NT2/D1 (cell line): ENCODE measurements at places on chromosomes 3 and 15.
A peak's percentile ranks its signal among the peaks of the same experiment; 100 is the strongest.

DNA sequence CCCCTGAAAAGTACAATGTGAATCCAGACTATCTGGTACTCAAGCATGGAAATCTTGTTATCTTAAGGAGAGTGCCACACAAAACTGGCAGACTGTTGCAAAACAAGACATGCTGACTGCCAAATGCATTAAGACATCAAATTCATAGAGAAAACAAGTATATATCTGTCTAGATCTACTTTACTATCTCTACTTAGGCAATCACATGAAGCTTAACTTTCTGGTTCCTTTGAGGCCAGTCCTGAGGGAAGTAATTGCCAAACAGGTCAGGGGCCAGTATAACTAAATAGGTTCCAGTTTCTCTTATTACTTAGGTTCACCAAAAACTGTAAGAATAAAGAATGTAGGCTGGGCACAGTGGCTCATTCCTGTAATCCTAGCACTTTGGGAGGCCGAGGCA, 15.9 kb upstream of the SLC4A7 start:
- DNase-seq: no peak

GRCh38 chr3:15428539-15428938, 1.1 kb downstream of the EAF1 start:
- DNase-seq: no peak

GRCh38 chr15:57506422-57506821, 85.3 kb upstream of the MYZAP start:
- peak; percentile 35 for DNase-seq

DNA sequence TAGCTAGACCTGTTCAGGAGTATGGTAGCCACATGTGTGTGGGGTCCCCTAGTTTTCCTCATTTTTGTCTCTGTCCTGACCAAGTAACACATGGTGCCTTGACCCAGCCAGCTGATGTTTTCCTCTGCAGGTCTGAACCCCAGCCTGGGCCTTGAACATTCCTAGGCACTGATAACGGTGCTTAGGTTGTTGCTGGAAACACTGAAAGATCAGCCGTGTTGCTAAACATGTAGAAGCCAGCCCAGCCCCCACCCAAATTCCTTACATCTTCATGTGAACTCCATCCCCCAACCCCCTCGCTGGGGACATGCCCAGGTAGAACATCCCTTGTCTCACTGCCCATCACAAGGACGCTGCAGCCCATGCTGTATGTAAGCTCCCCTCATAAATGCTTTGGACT, 18.7 kb downstream of the RTP3 start:
- DNase-seq: no peak

DNA sequence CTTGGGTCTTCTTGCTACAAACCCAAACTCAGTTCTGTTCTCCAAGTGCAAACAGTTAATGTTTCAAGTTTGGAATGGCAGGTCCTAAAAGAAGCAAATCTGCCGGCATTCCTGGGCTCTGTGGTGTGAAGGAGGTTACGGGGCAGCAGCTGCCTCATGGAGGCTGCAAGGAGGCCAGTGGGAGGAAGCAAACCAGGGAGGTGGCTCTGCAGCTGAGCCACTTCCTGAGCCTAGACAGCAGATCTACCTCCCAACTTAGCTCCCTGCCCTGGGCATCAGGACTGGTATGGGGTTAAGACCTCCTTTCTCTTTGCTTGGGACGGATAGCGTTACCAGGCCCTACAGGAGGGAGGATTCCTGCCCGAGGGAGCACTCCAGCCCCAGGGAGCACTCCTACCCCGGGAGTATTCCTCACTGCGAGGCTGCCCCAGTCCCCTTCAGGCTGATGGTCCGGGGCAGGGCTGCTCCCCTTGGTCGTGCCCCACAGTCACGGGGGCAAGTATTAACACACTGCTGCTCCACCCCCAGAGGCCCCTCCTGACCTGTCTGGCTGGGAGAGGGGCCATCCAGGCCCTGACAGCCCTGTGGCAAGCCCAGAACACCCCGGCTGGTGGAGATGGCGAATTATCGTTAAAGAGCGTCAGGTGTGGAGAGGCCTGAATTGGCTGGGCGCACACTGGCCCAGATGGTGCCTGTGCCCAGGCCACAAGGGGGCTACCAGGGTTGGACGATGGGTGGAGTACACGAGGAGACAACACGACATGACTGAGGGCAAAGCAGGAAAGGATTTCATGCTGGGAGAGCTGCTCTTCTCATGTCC, 129.9 kb downstream of the ATP10A start:
- no peak for DNase-seq

- DNase-seq: no peak
Measured at GRCh38 chr15:68158046-68158628, 47.0 kb downstream of the CALML4 start.

GRCh38 chr15:74541494-74542165, 610 bp downstream of the ARID3B start:
- DNase-seq: peak; percentile 56

DNA sequence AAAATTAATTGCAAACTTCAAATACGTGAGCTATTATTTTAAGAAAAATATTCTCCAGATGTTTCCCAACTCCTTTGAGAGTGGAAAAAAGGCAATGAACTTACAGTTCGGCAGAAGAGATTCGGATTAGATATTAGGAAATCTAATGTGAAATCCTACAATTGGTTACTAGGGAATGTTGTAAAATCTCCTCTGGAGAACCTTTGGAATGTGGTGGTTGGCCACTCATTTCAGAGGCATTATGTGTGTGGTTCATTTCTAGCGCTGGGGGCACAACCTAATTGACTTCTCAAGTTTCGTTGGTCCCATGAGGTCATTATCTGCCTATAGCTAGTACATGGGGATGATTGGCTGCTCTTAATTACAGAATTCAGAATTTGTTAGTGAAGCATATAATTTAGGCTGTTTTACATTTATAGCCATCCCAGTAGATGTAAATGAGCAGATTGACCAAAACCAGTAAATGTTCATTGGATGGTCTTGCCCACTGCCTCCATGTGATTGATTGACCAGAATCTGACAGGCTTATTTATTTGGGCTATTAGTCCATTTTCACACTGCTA, 34.6 kb upstream of the CMSS1 start:
- DNase-seq: no peak

- DNase-seq: no peak
Measured at GRCh38 chr3:13705702-13706280, 156.9 kb downstream of the FBLN2 start.

- DNase-seq: no peak
Measured at GRCh38 chr3:194664857-194665256, 7.1 kb downstream of the LSG1 start.

GRCh38 chr15:57734860-57735259, 28.3 kb downstream of the POLR2M start:
- DNase-seq: no peak

DNA sequence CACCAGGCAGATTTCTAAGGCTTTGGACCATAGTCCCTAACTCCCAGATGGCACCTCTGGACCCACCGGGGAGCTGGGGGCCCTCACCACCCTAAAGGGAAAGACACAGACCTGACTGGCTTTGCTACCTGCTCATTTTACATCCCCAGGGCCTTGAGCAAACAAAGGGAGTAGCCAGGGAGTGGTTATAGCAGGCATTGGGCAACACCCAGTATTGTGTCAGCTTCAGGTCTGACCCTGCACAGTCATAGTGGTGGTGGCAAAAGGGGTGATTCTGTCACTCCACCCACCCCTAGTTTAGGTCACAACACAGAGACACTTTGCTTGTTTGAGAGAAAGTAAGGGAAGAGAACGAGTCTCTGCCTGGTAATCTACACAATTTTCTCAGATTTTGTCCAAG, 352.5 kb downstream of the DIPK2A start:
- DNase-seq: no peak

DNA sequence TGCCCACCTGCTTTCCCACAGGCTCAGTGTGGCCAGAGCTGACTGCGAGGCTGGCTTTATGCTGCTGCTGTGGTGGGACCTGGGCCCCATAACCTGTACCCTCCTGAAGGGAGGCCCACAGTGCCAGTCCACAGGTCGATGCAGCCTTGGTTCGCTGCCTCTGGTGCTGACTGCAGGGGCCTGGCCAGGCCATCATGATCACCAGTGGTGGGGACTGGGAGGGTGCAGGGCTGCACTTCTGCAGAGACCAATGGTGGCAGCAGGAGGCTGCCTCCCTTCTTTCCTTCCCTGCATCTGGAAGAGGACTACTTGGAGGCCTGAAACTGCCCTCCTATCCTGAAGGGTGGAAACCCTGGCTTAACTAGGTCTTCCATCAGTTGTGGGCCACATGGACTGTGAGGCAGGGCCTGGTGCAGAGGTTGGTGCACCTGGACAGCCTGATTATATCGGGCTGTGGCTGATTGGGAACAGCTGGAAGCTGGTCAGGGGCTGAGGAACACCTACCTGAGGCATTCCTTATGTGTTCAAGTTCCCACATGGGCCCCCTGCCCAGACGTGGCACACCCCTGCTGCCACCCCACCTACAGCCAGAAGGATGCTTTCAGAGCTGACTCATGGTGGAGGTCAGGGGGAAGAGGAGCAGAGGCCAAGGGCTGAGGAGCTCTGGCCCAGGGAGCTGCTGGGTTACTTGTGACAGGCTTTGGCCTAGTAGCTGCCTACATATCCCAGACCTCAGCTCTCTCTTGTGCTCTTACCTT, 29.8 kb downstream of the POMGNT2 start:
- no peak for DNase-seq

DNA sequence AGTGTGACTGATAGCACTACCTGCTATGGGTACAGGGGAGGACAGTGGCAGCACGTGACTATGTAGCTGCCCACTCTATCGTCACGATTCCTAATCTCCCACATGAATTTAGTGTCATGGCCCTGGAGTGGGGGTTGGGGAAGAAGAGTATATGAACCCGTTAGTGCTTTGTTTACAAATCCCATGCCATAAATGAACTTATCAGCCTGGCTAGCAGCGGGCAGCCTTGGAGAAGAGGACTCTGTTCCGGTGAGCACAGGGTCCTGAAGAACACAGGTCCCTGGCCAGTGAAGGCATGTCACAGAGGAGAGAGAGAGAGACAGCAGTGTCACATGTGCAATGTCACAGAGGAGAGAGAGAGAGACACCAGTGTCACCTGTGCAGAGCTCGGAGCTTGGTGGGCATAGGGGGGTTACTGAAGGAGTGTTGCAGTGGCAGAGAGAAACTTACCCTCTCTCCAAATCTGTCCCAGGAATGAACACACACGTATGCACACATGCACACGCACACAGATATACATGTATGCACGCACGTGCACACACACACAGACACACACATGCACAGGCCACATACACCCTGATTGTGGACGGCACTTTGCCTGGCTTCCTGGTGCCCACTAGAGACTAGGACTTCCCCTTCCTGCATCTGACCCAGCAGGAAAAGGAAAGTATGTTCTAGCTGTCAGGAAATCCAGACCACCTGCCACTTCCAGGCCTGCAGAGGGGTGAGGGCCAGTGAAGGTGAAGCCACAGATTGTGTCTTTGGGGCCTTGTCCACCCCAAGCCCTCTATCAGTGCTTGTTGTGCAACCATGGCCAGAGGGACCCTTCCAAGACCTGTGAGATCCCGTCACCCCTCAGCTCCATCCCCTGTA, 26.3 kb downstream of the ITGA11 start:
- no peak for DNase-seq

DNA sequence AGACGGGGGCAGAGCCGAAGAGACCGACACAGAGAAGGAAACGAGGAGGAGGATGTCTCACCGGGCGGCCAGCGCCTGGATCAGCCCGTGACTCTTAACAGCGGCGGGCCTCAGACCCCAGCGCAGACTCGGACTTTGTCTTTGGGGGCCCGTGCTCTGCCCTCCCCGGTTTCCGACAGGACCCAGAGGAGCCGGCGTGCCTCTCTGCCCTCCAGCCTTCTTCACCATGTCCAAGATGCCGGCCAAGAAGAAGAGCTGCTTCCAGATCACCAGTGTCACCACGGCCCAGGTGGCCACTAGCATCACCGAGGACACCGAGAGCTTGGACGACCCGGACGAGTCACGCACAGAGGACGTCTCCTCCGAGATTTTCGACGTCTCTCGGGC, 1.0 kb downstream of the TSC22D2 start:
- DNase-seq: no peak

DNA sequence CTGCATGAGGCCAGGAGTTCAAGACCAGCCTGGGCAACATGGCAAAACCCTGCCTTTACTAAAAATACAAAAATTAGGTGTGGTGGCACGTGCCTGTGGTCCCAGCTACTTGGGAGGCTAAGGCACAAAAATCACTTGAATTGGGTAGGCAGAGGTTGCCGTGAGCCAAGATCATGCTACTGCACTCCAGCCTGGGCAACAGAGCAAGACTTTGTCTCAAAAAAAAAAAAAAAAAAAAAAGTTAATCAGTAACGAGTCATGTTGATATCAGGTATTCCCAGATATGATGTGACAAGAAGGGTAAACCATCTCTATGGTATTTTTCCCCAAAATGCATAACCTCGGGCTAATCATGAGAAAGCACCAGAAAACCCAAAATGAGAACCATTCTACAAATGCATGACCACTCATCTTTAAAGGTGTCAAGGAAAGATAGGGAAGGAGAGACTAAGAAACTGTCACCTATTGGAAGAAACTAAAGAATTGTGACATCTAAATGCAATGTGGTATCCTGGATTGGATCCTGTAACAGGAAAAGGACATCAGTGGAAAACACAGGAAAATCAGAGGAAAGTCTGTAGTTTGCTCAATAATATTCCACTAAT, 66.5 kb upstream of the MAP4 start:
- no peak for DNase-seq

- no peak for DNase-seq
Measured at GRCh38 chr3:129974564-129974832, at the start of gene TRH. Gene TRH, plus strand, starts transcription at chr3:129974720. Its CDS starts 1,097 bp downstream, at chr3:129975817.

GRCh38 chr15:40430271-40430805, 10.4 kb upstream of the BAHD1 start:
- no peak for DNase-seq

DNA sequence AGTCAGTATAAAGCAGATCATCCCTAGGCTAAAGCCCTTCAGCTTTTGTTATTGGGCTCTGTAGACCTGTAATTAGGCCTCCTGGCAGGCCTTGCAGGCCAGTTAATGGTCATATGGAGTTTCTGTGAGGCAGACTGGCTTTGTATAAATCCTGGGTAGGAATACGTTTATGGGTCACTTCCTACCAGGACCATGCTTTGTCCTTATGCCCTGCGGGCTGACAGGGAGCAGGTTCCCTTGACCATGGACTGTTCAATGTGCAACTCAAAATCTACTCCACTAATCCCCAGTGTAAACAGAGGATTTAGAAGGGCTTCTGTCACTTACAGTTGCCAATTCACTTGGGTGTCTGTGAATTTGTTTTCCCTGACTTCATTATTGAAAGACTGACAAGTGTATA, 202.7 kb upstream of the MLF1 start:
- DNase-seq: no peak

DNA sequence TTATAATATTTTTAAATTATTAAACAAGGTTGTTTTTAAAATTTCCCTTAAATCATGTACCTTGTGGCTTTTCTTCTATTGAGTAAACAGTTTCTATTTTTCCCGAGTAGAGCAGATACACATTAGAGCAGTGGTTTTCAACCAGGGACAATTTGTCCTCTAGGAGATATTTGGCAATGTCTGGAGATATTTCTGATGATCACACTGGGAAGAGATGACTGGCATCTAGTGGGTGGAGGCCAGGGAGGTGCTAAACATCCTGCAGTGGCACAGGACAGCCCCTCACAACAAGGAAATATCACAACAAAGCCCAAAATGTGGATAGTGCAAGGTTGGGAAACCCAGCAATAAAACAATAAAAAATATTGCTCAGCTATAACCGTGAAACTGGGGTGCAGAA, 113.0 kb upstream of the PTPRG start:
- DNase-seq: no peak

GRCh38 chr15:33163816-33164215, 30.7 kb downstream of the FMN1 start:
- no peak for DNase-seq

- DNase-seq: no peak
Measured at GRCh38 chr15:69871511-69872134, 226.1 kb downstream of the TLE3 start.

GRCh38 chr3:99637016-99637367, 1.4 kb upstream of the COL8A1 start:
- no peak for DNase-seq
